ENCODE measurements at places on chromosomes 7 and 10. TPM values are rescaled to one million over a fixed set of nuclear protein-coding genes. Genes with fewer than 3 reads are reported as not detected.

DNA sequence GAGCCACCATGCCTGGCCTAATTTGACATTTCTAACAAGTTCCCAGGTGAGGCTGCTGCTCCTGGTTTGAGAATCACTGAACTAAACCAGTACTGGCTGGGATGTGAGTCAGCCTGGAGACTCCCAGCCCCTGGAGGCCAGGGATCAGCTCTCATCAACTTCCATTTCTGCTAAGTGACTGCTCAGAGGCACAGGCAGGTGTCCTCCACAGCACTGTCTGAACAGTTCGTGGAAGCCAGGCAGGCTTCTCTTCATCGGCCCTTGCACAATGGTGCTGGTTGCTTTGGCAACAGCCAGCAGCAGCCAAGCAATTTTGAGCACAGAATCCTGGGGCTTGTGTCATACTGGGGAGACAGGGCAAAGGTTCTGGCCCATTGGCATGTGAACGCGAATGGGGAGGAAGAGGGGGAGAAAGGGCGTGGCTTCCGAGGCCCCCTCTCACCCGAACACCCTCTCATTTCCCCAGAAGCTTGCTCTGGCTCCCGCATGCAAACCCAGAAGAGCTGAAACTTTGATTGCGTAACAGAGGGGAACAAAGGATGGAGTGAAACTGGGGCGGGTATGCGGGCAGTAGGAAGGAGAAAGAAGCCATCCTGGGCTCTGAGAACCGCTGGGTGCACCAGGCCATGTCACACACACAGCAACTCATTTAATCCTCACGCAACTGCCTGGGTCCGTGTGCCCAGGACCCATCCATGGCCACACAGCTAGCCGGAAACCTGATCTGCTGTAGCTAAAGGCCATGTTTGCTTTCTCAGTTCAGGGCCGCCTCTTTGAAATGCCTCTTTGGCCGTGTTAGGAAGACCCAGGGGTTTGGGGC, 9.0 kb upstream of the POR start:
- DNase-seq = no peak

The EBLN1 gene
- not detected for polyA plus RNA-seq

- no peak for DNase-seq
Measured at GRCh38 chr7:3250725-3251124, 50.3 kb upstream of the SDK1 start.

DNA sequence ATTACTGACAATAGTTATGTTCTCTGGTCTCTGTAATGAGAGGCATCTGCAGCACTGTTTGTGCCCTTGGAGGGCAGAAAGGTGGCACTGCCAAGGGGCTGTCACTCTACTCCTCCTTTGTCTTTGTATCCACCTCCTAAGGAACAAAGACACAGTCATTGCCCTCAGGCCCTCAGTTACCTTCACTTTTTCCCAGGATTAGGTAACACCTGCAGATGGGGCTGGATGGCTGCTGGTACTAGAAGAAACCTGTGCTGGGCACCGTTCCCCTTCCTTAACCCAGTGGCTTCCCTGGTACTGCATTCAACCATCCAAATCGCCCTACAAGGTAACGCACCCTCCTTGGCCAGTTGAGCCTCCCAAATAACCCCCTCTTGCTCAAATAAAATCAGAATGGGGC, 246.9 kb upstream of the NEBL start:
- DNase-seq = no peak

The KAZALD1 gene
- 28.0 TPM for polyA plus RNA-seq

DNA sequence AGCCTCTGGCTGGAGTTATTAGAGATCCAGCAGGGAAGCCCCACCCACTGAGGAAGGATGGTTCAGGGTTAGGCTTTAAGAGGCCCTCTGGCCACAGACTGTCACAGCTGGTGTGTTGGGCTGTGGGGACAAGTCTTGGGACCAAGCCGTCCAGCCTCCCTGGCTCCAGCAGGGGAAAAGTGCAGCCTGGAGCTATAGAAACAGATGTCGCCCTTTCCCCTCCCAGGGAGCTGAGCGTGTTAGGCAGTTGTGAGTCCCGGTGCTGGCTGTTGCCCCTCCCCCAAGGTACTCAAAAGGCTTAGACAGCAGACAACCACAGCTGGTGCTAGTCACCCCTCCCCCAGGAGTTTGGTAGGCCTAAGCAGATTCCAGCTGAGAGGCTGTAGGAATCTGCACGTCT, 143.4 kb downstream of the TMEM168 start:
- no peak for DNase-seq

- DNase-seq = no peak
Measured at GRCh38 chr10:69344591-69345252, 66.4 kb downstream of the HK1 start.

- DNase-seq = no peak
Measured at GRCh38 chr10:121154310-121154709, 303.1 kb downstream of the WDR11 start.

The MRPS16 gene
- 67.4 TPM for polyA plus RNA-seq

DNA sequence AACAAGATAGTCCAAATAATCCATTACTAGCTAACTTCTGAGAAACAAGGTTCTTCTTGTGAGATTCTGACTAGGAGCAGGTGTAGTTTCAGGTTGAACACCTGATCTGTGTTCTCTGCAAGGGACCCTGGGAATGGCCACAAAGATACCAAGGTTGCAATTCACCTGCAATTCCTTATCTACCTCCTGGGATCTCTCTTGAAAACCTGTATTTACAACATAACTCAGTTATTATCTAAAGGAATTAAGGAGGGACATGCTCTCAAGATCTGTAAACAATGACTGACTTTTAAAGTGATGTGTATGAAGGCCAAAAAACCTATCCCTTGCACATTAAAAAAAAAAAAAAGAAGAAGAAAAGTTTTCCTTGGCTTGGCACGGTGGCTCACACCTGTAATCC, 54.8 kb downstream of the ABLIM1 start:
- DNase-seq = no peak

DNA sequence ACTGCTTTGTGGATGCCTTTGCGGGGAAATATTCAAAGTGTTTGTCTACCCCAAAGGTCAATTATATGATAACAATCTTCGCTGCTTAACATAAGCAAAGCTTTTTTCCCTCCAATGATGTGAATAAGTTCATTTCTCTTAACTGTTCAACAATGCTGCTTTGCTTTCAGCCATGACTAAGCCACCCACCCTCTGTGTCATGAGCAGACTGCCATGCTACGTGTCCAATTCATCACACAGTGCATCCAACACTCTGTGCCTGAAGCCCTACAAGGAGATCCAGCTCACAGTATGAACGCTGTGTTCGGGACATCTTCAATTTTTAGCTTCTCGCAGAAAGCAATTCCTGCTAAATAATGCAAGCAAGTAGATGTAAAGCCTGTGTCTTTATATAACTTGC, 5.7 kb upstream of the TAS2R40 start:
- no peak for DNase-seq

GRCh38 chr10:129465796-129466702, 992 bp upstream of the MGMT start:
- no peak for DNase-seq

The TMEM273 gene
- 5.6 TPM for polyA plus RNA-seq

- DNase-seq = no peak
Measured at GRCh38 chr7:108147031-108147563, 16.9 kb upstream of the LAMB4 start.

- no peak for DNase-seq
Measured at GRCh38 chr7:130160455-130160854, 44.8 kb downstream of the TMEM209 start.

- no peak for DNase-seq
Measured at GRCh38 chr7:12573885-12574284, 3.4 kb downstream of the SCIN start.

The LIPN gene
- not detected for polyA plus RNA-seq

DNA sequence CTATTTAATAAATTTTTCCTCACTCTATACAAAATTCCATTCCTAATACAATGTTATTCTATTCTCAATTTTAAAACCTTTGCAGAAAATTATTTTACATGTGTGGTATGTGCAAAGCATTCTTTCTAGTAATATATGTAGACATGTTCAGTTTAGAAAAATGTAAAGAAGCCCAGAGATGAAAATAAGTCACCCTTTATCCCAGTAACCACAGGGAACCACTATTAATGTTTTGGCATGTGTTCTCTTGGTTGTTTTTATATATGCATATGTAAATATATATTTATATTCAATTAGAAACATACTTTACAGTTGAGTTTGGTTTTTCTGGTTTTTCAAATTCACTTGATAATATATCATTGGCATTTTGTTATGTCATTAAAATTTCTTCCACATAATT, 14.8 kb upstream of the GLCCI1 start:
- DNase-seq = no peak

GRCh38 chr10:22712956-22713852, 1.2 kb downstream of the PIP4K2A start:
- DNase-seq = peak; percentile 14

The PDE6C gene
- polyA plus RNA-seq = 0.58 TPM

GRCh38 chr10:60203993-60204618, 185.6 kb downstream of the ANK3 start:
- no peak for DNase-seq

The COPG2 gene
- 44.1 TPM for polyA plus RNA-seq

GRCh38 chr7:40753455-40753854, 618.6 kb downstream of the SUGCT start:
- DNase-seq = no peak

Data from forelimb muscle (tissue), 1 donor.